ENCODE measurements at places on chromosomes 16 and 17.

GRCh38 chr16:88886420-88886844, 20.0 kb upstream of the PABPN1L start:
- DNase-seq, result no peak

GRCh38 chr17:74211141-74211911, 2.0 kb upstream of the TTYH2 start:
- no peak for DNase-seq

GRCh38 chr16:7366993-7367880, 34.6 kb downstream of the RBFOX1 start:
- no peak for DNase-seq

GRCh38 chr17:2402544-2402943, 1.7 kb upstream of the MNT start:
- DNase-seq, result no peak

- DNase-seq, result no peak
These were observed 53.5 kb downstream of the SMURF2 start for GRCh38 chr17:64608571-64608981.

GRCh38 chr16:58280146-58280845, 14.5 kb downstream of the PRSS54 start:
- DNase-seq, result no peak

DNA sequence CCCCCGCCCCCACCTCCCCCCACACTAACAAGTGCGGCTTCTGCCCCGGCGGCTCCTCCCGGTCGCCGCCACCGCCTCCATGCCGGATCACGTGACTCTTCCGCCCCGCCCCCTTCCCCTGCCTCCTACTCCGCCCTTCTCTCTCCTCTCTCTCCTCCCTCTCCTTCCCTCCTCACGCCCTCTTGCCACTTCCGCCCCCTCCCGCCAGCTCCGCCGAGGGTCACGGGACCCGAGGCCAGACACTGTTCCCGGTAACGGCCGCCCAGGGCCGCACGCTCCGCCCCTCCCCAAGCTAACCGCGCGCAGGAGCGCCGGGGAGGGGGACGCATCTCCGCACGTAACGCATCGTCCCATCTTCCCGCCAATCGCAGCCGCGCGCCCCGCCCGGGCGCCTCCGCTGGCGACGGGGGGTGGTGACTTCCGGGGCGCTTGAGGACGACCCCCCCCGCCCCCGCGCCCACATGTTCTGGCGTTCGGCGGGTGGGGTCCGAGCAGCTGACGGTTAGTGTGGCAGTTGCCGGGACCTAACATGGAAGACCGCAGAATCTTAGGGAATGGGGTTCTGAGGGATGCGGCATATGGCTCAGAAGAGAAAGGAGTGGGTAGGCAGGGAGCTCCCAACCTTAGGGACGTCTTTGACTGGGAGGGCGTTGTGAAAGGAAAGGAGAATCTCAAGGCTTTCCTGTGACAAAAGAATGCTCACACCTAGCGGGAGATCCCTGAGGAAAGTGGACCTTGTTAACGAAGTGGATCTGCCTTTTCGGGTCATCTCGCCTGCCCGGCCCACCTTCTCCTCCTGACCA, at the start of gene USP32:
TSS of gene USP32 (minus strand) at position 92 of the 803 bp plus-strand sequence. CDS start 194 bp downstream, outside the sequence.
- peak; percentile 95 for DNase-seq

- DNase-seq, result no peak
These were observed 43.4 kb downstream of the METTL16 start for GRCh38 chr17:2468270-2468669.

DNA sequence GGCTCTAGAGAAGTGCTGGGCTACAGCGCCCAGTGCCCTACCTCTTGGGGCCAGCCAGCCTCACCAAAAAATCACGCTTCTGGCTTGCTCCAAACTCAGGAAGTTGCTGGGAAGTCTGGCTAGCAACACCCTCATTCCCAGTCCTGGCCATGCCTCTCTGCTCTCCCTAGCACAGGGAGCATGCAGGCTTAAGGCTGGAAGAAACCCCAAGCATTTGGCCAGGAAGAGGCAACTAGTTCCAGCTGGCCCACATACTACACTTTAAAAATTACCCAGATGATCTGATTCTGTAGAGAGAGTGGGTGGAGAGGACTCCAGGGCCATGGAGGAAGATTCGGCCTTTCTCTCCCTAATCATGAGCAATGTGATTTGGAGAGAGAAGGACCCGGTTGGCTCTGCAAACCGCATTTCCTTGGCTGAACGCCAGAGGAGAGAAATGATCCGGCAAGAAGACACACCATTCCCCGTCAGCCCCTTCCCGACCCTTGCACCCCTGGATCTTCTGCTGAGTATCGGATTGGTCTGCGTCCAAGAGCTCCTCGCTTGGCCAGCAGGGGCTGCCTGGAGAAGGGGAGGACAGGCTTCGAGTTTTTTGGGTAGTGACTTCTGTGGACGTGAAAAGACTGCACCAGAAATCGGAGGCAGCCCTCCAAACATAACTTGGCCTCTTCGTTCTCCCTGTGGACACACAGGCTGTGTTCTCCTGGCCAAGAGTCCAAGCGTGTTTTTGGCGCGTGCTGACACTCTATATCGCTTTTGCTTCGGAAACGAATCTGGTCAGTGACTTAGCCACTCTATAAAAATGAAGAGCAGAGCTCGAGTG, 406.3 kb downstream of the WWOX start:
- DNase-seq, result no peak

DNA sequence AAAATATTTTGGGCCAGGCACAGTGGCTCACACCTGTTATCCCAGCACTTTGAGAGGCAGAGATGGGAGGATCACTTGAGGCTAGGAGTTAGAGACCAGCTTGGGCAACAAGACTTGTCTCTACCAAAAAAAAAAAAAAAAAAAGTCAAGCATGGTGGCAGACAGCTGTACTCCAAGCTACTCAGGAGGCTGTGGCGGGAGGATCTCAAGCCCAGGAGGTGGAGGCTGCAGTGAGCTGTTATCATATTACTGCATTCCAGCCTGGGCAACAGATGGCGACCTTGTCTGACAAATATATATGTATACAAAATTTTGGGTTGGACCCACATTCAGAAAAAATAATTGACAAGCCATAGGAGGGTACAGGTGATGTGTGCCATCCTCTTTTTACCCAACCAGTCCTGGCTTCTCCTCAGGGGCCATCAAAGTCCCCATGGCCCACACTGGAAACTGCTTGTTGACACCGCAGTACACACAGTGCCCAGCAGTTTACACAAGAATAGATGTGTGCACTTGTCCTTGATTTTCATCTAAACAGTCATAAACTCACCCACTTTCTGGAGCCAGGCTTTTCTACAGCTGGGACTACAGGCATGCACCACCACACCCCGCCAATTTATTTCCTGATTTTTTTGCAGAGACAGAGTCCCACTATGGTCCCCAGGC, 1.7 kb downstream of the CES2 start:
- peak; percentile 43 for DNase-seq

DNA sequence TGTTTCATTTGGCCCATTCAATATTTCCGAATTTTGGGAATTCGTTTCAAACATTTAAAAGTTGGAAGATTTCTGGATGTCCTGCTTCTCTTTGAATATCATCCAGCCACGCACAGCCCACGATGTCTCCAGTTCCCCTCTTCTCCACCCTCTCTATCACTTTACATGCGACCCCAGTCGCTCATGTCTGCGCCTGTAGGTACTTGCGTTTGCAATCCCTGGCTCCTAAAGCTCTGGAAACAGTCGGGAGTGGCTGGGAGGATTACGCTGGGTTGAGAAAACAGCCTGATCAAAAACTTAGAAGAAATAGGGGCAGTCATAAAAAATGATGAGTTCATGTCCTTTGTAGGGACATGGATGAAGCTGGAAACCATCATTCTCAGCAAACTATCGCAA, 1.5 kb upstream of the SBK1 start:
- no peak for DNase-seq

GRCh38 chr16:49754495-49755312, 101.2 kb downstream of the ZNF423 start:
- no peak for DNase-seq

- no peak for DNase-seq
These were observed 14.7 kb downstream of the ST6GALNAC2 start for GRCh38 chr17:76570877-76571471.

- no peak for DNase-seq
These were observed 38.1 kb downstream of the ANKRD11 start for GRCh38 chr16:89452241-89452640.

- DNase-seq, result no peak
These were observed 374.5 kb upstream of the MON1B start for GRCh38 chr16:76816475-76816874.

- DNase-seq, result no peak
These were observed 6.4 kb upstream of the CEP20 start for GRCh38 chr16:15894571-15895374.

- DNase-seq, result no peak
These were observed 7.9 kb downstream of the TIMM22 start for GRCh38 chr17:1004769-1005295.

DNA sequence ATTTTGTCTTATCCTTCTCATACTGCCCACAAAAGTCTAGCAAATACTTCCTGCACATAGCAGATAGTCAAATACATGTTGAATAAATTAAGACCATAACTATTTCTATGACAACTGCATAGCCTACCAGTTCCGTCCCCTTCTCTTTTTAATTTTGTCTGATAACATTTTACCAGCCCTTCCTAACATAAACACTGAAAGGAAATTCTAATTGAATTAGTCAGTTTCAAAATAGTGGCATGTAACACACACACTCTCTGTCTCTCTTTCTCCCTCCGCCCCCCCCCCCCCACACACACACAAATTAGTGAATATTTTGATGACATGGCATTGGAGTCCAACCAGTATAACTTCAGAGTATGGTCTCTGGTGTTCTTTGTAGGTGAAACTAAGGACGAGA, 41.8 kb downstream of the TNRC6C start:
- DNase-seq, result no peak

DNA sequence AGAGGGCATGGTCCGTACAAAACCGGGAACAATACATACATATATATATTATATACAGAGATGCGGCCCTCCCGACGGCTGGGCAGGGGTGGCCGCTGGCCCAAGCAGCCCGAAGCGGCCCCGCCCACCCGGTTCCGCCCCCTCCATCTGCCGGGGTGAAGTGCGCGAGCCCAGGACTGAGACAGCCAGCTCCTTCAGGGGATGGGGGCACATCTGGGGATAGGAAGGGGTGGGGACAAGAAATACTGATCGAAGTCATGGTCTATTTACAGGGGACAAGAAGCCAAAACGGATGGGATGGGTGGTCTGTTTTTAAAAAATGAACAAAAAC, 3.8 kb upstream of the SAMD14 start:
- DNase-seq, result no peak

DNA sequence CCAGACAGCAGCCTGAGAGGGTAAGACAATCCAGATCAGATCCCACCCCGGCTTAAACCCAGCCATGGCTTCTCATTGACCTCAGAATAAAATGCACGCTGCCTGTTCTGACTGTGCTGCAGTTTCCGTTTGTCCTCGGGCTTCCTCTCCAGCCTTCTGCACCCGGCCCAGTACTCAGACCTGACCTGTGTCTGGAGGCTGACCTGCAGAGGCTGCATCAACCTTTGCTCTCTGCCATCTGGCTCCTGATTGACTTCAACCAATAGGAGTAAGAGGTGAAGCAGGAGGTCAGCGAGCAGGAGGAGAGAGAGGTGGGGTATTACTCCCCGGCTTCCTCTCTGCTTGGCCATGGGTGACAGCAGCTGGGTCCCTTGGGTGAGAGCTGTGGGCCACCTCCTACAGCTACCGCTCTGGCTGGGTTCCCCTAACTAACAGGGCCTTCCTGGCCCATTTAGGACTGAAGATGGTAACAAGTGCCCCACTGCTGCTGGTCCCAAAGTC, 46.7 kb downstream of the C16orf82 start:
- no peak for DNase-seq

- peak; percentile 70 for DNase-seq
These were observed 13.9 kb downstream of the BRD7 start for GRCh38 chr16:50354629-50355456.

GRCh38 chr17:350706-351448, 1.7 kb downstream of the RPH3AL start:
- DNase-seq, result no peak

GRCh38 chr17:27849474-27850185, 43.5 kb downstream of the LYRM9 start:
- no peak for DNase-seq

DNA sequence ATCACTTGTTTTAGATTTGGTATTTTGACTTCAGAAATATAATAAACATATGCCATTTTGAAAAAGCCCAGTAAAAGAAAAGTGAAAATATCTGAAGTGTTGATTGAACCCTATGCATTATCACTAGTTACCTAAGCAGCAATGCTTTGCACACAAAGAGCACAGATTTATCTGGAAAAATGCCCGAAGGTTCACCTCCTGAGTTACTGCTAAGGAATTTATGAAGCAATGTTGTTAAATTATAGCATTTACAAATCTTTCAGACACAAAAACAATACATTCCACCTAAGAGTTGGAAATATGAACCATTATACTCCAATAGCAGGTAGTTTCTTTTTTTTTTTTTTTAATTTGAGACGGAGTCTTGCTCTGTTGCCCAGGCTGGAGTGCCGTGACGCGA, 38.9 kb upstream of the GHDC start:
- DNase-seq, result no peak

DNA sequence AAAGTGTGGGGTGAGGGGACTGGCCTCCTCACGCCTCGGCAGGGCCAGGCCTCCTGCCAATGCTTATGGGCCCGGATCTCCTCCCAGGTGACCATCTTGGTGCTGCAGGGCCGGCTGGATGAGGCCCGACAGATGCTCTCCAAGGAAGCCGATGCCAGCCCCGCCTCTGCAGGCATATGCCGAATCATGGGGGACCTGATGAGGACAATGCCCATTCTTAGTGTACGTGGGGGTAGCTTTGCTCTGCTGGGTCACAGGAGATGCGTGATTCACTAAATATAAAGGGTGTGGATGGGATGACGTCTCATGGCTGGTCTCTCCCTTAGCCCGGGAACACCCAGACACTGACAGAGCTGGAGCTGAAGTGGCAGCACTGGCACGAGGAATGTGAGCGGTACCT, 19.5 kb downstream of the NUP85 start:
- DNase-seq, result no peak

GRCh38 chr17:48239603-48239995, 132.0 kb downstream of the SNX11 start:
- no peak for DNase-seq

GRCh38 chr17:2227025-2227699, 76.4 kb downstream of the SMG6 start:
- no peak for DNase-seq

DNA sequence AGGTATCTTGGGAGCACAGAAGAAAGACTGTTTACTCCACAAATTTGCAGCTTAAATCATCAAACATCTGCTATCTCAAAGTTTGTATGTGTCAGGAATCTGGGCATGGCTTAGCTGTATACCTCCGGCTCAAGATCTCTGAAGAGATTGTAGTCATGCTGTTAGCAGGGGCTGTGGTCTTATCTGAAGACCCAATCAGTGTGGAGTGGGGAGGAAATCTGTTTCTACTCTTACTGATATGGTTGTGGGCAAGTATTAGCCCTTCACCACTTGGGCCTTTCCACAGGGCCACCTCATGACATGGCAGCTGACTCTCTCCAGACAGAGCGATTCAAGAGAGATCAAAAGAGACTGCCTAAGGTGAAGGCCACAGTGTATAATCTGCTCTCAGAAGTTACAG, 438.7 kb downstream of the KIF2B start:
- no peak for DNase-seq

Data from hematopoietic multipotent progenitor cell treated with erythropoietin and hydrocortisone succinate and interleukin-3 and kit ligand, for 15 days (in vitro differentiated cells).